GM04503 (cell line): ENCODE measurements at places on chromosomes 5 and 9.

- no peak for DNase-seq
Measured at GRCh38 chr5:54874337-54875021, 110.9 kb downstream of the ESM1 start.

DNA sequence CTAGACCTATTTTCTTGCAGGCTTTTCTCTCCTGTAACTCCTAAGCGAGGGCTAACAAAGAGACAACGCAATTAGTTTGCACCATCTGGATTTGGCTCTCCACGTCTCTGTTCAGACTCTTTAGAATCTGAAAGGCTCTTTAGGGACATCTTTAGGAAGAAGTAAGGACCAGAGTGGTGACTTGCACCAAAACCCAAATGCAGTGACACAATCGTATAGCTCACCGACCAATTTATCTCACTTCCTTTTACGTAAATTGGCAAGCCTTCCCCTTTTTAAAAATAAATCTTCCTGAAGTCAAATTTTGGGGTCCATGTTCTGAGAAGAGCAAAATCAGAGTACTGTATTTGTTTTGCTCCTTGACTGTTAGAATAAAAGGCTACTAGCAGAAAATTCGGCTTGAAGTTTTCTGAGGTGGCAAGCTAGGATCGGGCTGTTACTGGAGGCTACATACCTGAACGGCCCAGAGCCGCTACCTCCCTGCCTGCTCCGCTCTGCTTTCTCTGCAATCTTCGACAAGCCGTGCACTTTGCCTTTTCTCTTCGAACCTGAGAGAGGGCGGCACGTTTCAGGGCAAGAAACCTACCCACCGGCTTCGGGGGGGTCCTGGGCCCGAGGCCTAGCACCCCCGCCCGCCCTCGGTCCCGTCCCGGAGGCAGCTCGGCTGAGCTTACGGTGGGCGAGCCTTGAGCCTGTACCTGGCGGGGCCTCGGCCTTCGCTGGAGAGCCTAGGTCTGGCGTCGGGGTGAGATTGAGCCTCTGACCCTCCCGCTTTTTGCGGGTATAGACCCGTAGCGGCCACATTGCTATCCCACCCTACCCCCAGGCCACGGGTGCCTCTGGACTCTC is 537 bp downstream of the MEIKIN start:
- DNase-seq: no peak

GRCh38 chr5:179973391-179973790 is 65.7 kb upstream of the TBC1D9B start:
- no peak for DNase-seq

GRCh38 chr9:137866226-137867141 is 11.1 kb upstream of the CACNA1B start:
- no peak for DNase-seq

GRCh38 chr5:77850536-77851175 is 74.5 kb upstream of the TBCA start:
- no peak for DNase-seq

DNA sequence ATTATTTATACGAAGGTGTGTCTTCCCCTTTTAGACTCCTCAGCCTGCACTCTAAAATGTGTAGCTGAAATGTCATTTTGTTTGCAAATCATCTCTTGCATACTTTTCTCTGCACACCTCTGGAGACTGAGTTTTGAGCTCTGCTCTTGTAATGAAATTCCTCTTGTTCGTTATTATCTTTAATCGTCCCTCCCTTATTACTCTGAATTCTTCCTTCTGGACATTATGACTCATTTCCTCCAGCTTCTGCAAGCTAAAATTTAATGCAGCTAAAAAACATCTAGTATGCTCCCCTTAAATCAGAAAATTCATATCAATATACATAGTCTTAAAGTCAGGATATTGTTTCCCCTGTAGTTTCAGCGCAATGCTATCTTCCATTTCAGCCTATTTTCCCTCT is 13.5 kb downstream of the ISL1 start:
- no peak for DNase-seq

GRCh38 chr5:3600106-3601060 is 4.8 kb downstream of the IRX1 start:
- no peak for DNase-seq

DNA sequence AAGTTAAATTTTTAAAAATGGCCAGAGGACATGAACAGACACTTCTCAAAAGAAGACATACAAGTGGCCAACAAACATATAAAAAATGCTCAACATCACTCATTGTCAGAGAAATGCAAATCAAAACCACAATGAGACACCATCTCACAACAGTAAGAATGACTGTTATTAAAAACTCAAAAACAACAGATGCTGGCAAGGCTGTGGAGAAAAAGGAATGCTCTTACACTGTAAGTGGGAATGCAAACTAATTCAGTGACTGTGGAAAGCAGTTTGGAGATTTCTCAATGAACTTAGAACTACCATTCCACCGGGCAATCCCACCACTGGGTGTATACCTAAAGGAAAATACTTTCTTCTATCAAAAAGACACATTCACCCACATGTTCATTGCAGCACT is 168.5 kb upstream of the PIK3R1 start:
- peak; percentile 89 for DNase-seq

DNA sequence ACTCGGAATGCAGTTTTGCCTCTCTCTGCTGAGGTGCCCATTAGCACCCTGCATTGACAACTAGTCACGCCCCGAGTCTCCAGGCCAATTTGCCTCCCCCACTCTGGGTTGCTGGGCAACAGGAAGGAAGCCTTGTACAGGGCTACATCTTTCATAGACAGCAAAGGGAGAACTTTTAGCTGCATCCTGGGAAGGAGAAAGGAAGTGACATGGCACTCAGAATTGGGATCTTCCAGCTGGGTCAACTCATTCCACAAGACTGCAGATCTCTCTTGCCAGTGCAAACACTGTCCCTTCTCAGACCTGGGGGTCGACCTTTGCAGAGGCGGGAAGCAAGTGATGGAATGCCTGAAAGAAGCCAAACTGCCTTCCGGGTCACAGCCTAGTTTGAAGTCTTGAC is 282.0 kb downstream of the SLIT3 start:
- no peak for DNase-seq

DNA sequence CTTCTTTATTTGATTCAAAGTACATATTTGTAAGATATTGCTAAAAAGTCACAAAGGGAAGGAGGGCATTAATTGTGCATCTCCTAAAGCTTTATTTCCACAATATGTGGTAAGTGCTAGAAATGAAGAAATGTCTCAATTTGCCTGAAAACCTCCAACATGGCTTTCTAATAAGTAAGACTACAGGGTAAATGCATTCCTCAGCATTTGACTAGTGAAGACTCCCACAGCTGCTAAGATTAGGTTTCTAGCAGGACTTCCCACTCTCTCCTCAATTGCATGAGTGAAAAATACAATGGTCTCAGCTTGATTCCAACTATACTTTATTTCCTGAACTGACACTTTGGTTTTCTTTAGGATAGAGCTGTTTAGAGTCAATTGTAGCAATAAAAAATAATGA is 162.1 kb downstream of the ELAVL2 start:
- no peak for DNase-seq

- DNase-seq: no peak
Measured at GRCh38 chr5:113487416-113487780, 855 bp downstream of the MCC start.

DNA sequence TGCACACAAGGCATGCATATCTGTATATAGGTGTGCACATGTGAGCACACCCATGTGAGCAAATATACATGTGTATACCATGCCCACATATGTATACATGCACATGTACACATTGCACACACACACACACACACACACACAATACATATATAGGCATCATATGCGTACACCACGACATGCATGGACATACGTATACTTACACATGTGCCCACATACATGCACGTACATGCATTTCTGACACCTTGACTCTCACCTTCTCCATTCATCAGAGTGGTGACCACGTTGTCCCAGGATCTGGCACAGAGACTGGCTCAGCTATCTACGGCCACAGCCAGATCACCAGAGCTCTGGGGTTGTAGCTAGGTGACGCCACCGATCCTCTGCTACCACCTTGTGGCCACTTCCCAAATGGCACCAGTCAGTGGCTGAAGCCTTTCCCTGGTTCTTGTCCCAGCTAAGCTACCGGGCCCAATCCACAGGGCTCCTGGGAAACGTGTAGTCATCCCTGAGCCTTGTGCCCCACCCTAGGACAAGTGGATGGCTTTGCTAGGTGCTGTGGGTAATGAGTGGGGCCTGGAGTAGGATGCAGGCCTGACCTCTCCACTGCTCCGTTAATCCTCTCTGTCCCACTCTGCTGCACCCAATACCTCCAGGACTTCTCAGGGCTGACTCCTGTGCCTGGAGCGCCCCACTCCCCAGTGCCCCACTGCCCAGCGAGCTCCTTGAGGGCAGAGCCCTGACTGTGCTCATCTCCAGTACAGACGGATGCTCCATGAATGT is 194.4 kb downstream of the RGS3 start:
- peak; percentile 27 for DNase-seq

DNA sequence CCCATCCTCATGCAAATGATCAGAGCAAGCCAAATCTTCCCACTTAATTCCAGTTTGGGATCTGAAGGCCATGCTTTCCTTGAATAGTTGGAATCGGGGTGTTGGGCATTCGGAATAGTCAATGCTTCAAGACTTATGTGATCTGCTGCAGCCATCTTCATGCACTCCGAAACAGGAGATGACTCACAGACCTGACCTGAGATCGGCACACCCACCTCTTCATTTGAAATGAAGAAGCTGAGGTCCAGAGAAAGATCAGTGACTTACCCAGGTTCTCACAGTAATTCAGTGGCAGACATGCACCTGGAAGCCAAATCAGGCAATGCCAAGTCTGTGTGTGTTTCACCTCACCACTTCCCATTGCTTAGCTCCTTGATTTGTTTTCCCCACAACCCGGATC is 33.0 kb downstream of the FOXD1 start:
- DNase-seq: no peak

- no peak for DNase-seq
Measured at GRCh38 chr5:172944741-172945140, 14.5 kb upstream of the RPL26L1 start.

DNA sequence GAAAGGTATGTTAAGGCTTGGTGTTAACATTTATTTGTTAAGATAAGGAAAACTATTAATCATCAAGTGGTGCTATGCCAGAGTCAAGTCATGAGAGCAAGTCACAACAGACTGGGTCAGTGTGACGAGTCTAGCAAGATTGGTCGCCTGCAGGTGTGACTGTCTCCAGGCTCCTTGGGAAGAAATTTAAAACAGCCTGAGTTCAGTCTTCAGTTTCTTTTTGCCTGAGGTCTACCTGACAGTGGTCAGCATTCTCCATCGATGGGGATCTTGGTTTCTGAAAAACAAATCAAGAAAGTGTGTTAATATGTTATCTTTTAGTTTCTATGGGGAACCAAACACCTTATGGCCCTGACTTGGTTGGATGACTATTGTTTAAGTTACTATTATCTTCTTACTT is 56.3 kb downstream of the CETN3 start:
- DNase-seq: no peak

GRCh38 chr5:18461766-18462165 is 827.5 kb downstream of the TAF11L14 start:
- DNase-seq: no peak

DNA sequence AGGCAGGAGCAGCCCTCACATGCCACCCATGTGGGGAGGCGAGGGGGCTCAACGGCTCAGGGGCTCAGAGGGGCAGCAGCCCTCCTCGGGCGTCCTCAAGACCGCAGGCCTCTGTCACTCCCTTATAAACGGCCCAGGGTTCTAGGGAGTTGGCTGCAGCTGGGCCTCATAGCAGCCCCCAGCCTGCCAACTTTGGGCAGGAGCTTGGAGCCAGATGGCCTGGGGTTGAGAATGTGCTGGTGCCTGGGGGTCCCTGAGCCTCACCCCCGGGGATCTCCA is 51.0 kb upstream of the RNU6ATAC start:
- no peak for DNase-seq

DNA sequence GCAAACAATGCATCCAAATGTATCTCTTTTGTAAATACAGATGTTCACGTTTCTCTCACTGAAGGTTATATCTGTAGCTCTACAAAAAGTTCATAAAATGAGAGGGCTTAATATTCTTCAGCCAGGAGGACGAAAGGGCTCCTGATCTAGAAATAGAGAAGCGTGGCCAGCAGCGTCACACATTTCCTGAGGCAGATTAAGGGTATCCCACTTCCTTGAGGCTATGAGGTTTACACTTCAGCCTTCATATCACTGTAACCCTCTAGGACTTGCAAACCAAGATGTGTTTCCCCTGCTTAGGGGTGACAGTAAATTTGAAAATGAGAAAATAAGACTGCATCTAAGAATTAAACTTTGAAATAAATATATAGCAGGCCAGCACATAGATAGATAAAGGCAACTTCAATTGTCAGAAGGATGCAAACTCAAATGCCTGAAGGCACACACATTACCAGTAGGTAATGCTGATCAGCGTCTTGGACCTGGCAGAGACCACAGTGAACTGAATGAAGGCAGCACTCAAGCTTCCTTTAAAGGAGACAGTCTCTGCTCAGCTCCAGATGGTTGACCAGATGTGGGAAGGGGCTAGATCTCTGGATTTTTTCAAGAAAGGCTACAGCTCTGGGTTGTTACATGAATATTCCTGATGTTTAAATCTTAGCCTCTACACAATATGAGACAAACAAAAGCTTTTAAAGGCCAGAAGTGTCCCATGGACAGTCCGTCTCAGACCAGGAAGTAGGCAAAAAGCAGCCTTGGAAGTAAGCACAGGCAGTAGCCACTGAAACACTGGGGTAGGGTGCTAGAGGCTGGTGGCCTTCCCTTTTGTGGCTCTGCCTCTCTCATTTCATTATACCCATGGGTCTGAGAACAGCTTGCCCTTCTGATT is 197.7 kb downstream of the MCTP1 start:
- DNase-seq: no peak

DNA sequence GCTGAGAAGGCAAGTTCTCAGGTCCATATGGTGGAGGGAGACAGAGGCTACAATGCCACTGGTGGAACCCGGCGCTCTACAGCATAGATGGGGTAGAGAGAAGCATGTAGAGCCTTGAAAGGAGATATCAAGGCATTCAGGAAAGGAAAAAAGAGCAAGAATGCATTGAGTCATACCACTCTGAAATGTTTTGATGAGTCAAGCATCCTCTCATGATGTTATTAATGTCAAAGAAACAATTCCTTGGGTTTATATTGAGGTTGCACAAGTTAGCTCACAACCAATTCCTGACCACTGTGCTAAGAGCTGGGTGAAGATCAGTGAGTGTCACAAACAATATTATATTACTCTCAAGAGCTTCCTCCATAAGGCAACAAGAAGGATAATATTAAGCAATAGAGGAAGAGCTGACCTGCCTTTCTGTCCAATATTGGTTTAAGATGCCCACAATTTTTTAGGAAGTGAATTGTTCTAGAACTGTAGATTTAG is 178.0 kb downstream of the RFK start:
- peak; percentile 80 for DNase-seq
